Cerebellum (tissue), 4 donors: ENCODE measurements at places on chromosomes 6 and 20. TPM values are rescaled to one million over a fixed set of nuclear protein-coding genes. Genes with fewer than 3 reads are reported as not detected.

SLC32A1 gene
- 13.7 TPM for total RNA-seq

TAP1 gene
- 5.3 TPM for total RNA-seq

GRM1 gene
- total RNA-seq, result 28.9 TPM

CNR1 gene
- 225 TPM for total RNA-seq

FKBP5 gene
- total RNA-seq, result 4.6 TPM

GRM4 gene
- total RNA-seq, result 28.3 TPM

HLA-DOA gene
- 1.1 TPM for total RNA-seq

SLC22A3 gene
- 4.3 TPM for total RNA-seq

ZNF341 gene
- 3.4 TPM for total RNA-seq

CRISP2 gene
- 0.54 TPM for total RNA-seq

FAM217A gene
- not detected for total RNA-seq

ZBTB46 gene
- total RNA-seq, result 20.3 TPM

SALL4 gene
- 2.3 TPM for total RNA-seq

WFDC2 gene
- total RNA-seq, result 4.8 TPM

HLA-G gene
- total RNA-seq, result not detected

PLEKHG1 gene
- total RNA-seq, result 45.2 TPM

DNMT3B gene
- total RNA-seq, result 9.3 TPM

PRL gene
- total RNA-seq, result 0.54 TPM

UST gene
- 11.4 TPM for total RNA-seq

FHL5 gene
- 6.4 TPM for total RNA-seq

PPP1R14C gene
- 30.2 TPM for total RNA-seq

TREM1 gene
- 0.54 TPM for total RNA-seq

TGM3 gene
- 0.27 TPM for total RNA-seq

SLC35F1 gene
- 49.6 TPM for total RNA-seq

RNF217 gene
- 23.7 TPM for total RNA-seq

HAO1 gene
- not detected for total RNA-seq

NOX3 gene
- total RNA-seq, result not detected

HSPA1L gene
- 4.2 TPM for total RNA-seq

BEND6 gene
- 12.6 TPM for total RNA-seq

HSPA12B gene
- 3.3 TPM for total RNA-seq

CRYBG1 gene
- total RNA-seq, result 0.91 TPM

EYA2 gene
- total RNA-seq, result 6.6 TPM

MUC22 gene
- total RNA-seq, result not detected

MCCD1 gene
- not detected for total RNA-seq

LY6G6F gene
- 0.36 TPM for total RNA-seq
